Progenitor cell of endocrine pancreas (in vitro differentiated cells): ENCODE measurements at places on chromosomes 4 and X. TPM values are rescaled to one million over a fixed set of nuclear protein-coding genes. Genes with fewer than 3 reads are reported as not detected.

GNRHR gene
- not detected in 2 replicates for total RNA-seq

DNA sequence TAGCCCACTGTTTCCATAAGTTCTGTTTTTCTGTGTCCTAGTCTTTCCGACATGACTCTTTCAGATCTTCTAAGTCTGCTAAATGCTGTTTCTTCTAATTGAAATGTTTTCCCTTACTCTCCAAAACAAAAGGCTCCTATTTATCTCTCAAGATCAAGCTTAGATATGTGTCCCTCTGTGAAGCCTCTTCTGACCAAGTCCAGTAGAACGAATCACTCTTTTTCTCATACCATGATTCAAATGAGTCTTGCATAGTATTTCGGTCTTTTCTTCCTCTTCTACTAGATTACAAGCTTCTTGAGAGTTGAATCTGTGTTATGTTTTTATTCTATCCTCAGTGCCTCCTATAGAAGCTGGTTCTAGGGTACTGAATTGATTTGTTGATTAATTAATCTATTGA is 45.3 kb upstream of the PRDM8 start:
- no peak for DNase-seq

DNA sequence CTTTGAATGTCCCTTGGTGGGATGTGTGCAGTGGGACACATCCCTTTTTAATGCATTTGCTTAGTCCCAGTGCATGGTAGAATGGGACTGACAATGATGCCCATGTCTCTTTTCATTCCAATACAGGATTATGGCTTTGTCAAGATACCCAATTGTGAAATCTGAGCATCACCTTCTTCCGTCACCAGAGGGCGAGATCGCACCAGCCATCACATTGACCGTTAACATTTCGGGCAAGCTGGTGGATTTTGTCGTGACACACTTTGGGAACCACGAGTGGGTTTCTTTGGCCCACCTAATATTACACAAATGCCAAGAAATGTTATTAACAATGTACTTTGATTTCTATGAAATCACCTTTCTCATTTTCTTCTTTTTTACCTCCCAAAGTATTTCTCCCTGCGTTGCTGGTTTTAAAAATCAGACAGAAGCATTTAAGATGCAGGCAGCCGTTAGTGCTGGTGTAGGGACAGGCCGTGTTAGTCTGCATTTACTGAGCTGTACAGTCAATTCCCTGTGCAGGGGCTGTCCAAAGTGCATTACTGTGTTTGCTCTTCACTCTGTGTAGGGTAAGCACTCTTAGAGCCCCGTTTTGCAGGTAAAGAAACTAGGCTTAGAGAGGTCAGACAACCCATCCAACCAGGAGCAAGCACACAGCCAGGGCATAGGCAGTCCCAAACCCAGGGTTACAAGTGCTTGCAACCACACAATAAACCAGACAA is 46.5 kb downstream of the CWH43 start:
- no peak for DNase-seq

- no peak for DNase-seq
Measured at GRCh38 chr4:7864685-7865084, 75.0 kb downstream of the AFAP1 start.

DNA sequence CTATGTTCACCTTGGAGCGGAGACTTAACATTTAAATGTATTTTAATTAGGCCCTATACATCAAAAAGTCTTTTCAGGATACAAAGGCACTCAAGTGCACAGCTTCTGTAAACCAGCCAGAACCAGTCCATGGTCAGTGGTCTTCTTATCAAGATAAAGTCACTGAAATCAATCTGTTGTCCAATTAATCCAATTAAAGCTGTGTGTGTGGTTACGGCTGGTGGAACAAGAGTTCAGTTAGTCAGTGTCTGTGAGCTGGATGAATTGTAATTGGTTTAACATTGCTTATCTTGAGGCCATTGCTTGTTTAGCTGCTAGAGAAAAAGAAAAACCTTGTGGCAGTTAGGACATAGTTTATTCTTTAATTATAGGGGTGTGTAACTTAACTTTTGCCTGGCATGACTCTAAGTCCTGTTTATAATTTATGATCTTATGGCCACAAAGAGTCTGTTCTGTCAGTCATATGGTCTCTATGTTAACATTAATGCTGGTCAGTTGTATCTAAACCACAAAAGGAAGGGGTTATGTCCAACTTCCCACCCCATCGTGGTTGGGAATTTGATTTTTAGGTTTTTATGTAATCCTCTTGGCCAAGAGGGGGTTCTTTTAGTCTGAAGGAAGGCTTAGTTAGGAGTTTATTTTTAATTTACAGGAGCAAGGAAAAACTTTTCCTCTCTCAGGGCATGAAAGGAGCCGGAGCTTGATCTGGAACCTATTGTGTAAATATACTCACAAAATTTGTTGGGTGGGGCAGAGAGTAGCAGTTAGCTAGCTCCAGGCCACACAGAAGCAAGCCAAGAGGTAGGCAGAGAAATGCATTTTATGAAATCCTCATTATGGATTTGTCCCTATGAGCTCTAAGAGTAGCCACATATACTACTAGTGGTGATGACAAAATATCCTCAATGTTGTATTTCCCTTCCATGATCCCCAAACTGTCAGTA is 665.7 kb upstream of the ACTRT1 start:
- no peak for DNase-seq
